Activated CD4-positive, alpha-beta T cell treated with anti-CD3 and anti-CD28 coated beads, Interleukin-2, amount 50 U/mL, for 48 hours (primary cell): ENCODE measurements at places on chromosomes 3 and 15.

GRCh38 chr3:156037356-156037755, 83.0 kb upstream of the KCNAB1 start:
- DNase-seq = no peak

DNA sequence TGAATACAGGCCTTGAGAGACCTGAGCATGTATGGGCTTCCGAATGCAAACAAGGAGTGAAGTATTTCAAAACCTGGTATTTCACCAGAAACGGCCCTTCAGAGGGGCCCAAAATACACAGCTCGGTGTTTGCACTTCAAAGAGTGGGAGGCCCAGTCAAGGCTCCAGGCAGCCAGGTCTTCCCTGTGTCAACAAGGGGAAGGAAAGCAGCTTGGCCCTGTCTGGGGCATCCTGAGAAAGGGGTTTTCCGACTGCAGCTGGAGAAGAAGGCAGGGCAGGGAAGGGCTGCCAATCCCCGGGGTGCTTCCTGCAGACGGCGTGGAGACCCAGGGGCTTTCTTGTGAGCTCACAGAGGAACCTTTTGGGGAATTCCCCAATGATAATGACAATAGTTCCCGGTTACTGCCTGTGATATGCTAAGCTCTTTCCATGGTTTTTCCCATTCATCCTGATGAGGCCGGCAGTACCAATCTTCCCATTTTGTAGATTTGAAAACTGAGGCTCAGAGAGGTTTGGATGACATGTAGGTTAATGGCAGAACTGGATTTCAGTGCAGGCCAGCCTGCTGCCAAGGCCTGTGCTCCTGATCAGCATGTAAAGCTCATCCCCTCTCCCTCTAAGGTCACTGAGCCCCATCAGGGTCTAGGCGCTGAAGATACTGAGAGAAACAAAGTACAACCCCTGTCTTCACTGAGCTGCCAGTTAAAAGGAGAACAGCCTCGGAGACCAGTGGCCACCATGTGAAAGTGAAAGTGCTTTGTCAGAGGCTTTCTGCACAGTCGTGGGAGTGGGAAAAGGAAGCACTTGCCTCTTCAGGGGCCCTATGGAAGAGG, 43.0 kb upstream of the TLE3 start:
- DNase-seq = peak; percentile 35

GRCh38 chr3:45642731-45643152, 46.5 kb upstream of the SACM1L start:
- DNase-seq = no peak

DNA sequence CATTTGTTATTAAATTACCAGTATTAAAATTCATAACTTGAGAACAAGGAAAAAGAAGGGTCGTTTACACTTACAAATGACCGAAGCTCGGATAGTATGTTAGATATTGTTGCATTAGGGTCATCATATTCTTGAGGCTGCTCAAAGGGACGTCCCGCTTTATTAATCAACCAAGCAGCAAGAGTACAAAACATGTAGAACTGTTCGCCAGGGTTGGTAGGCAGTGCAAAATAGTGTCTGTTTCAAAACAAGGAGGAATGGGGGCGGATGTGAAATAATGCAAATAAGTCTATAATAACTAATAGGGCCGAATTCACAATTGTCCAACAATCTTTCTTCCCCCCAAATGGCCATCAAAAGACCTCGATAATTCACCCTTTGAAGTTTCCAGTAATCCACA, 2.9 kb downstream of the IFT57 start:
- DNase-seq = no peak
